ENCODE measurements at places on chromosomes 1 and 21.

DNA sequence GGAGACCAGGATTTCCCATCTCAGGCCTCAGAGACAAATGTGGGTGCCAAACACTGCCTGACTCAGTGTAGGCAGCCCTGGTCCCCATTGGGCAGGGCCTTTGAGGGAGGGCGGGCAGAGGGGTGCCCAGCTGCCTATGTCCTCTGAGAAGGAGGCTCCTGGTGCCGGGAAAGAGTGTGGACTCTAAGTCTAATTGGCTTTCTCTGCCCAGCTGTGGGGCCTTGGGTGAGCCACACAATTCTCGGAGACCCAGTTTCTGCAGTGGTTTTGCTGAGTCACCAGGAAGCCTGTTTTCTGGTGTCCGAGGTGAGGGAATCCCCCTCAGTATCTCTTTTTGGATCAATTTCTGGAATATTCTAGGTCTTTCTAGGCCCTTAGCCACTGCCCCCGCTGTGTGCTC, 35.3 kb upstream of the ACTL8 start:
- DNase-seq, result no peak

GRCh38 chr1:179871940-179872339, 5.7 kb downstream of the TOR1AIP2 start:
- no peak for DNase-seq

DNA sequence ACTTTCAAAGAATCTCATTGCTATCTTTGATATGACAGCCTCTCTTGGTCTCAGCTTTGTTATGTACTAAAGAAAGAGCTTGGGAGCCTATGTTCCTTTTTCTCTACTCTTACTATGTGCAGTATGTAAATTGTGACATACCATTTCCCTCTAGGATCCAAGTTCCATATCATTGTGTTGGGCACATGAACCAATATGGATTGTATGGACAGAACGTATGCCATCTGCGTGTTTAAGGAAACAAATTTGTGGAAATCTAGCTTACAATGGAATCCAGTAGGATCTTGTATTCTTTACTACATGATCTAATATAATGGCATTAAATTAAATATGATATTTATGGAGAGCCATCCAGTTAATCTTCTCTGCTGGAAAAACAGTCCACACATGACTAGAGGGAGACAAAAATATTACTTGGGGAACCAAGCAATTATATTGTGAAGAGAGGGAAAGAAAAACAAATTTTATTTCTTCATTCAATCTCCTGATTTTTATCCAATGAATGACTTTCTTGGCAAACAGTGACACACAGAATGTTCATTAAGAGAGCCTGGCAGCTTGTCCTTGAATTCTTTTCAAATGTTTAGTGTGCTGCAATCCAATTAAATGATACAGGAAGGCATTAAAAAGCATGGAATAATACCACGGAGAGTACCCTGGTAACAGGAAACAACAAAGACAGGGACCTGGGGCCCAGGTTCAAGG, 106.5 kb upstream of the DAB1 start:
- no peak for DNase-seq

DNA sequence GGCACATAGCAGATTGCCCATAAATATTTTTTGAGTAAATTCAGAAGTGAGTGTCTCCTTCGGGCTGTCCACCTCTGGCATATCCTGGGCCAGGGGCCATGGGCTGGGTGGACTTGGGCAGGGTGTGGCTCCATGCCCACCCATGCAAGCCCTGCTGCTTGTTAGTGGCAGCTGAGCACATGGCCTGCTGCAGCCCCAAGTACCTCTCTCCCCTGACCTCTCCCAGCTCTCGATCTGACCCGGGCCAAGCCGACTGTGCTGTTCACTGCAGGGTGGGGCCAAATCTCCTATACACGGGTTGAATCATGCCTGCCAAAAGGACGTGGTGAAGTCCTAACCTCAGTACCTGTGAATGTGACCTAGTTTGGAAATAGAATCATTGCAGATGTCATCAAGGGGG, 132.5 kb upstream of the C1orf174 start:
- DNase-seq, result no peak

GRCh38 chr1:232697187-232697822, 67.4 kb upstream of the SIPA1L2 start:
- DNase-seq, result no peak

GRCh38 chr1:72230746-72231145, 51.6 kb downstream of the NEGR1 start:
- no peak for DNase-seq

DNA sequence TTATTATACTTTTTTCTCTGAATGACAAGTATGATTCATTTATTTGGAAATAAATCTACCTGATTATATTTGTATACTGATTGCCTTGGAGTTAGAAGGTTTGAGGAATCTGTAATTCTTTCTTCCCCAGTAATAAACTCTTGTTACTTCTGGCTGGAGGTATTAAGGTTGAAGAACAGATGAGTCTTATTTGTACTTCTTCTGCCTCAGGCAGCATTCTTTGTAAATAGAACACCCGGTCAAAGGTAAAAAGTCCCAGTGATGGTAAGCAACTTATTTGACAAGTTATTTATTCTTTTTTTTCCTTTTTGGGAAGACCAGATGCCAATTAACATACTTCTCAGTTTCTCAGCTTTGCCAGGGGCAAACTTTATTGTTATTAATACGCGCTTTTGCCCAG, 12.9 kb downstream of the SNX27 start:
- no peak for DNase-seq

- DNase-seq, result no peak
Measured at GRCh38 chr1:240766831-240767230, 154.9 kb upstream of the GREM2 start.

- no peak for DNase-seq
Measured at GRCh38 chr1:67983867-67984266, 66.6 kb downstream of the DIRAS3 start.

- no peak for DNase-seq
Measured at GRCh38 chr1:173295391-173295790, 88.3 kb upstream of the TNFSF4 start.

DNA sequence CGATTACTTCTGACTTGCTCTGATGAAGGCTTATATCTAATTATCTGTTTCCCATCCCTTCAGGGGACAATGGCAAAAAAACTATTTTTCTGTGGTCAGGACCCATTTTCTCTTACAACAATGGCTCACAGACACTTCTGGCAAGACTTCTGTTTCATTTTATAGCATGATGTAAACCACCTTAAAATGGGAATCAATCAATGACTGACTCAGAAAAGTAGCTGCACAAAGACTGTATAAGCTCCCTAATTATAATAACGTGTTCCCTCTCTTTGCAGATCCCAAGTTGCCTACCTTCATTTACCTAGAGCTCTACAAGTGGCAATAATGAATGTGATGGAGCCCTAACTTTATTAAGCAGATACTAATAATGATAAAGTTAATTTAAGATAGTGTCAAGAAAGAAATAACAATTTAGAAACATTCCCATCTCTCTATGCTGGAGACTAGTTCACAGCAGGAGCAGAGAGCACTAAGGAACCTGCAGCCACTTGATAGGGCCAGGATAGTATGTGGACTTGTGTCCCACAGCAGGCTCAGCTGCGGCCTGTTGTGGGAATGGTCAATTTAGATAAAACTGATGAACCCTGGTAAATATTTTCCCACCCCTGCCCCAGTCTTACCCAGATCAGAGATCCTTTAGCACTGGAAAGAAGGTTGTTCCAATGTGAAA, 538 bp downstream of the GBP2 start:
- no peak for DNase-seq

DNA sequence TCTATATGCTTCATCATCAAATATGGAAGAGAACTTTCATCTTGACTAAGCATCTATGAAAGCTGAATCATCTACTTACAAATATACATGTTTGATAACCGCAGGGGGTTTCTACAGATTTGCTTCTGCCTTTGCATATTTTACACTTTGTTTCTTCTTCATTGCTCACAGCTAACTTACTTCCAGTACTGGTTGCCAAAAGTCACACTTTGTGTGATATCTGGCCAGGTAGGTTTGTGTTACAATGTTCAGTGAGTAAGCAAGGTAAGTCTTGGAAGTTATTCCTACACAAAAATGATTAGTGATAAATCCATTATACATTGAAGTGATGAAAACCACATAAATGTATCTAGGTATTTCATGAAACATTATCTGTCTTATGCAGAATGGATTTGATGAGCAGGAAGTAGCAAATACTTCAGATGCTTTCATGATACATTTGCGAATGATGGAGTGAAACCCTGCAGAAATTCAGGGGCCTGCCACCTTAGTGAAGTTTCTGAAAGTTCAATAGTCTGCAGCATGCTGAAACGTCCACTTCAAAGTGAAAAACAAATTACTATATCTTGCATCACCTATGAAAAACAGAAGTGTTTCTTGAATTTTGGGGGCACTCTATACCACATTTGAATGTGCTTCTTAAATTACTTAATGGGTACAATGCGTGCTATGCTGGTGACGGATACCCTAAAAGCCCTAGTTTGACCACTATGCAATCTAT, 187.3 kb downstream of the ATP6V1G3 start:
- DNase-seq, result no peak

- no peak for DNase-seq
Measured at GRCh38 chr21:42153046-42153686, 65.8 kb upstream of the ABCG1 start.

- no peak for DNase-seq
Measured at GRCh38 chr1:206105464-206105995, 11.7 kb downstream of the AVPR1B start.

DNA sequence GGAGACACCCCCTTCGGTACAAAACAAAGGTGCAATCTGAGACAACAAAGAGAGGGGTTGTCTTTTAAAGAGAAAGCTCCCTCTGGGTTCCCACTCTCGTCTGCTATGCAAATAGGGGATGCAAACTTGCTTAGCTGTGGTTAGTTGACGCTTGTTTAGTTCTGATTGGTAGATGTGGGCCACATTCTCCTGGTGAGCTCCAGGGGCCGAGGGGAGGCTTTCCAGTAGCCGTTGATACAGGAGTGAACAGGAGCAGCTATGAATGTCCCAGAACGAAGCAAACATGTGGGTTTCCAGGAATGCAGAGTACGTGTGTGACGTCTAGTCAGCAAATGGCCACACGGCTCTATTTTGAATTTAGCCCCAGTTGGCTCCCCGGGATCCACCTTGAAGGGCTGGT, 14.7 kb downstream of the TFF2 start:
- DNase-seq, result no peak

GRCh38 chr21:41500931-41501381, 7.0 kb downstream of the TMPRSS2 start:
- peak; percentile 29 for DNase-seq

DNA sequence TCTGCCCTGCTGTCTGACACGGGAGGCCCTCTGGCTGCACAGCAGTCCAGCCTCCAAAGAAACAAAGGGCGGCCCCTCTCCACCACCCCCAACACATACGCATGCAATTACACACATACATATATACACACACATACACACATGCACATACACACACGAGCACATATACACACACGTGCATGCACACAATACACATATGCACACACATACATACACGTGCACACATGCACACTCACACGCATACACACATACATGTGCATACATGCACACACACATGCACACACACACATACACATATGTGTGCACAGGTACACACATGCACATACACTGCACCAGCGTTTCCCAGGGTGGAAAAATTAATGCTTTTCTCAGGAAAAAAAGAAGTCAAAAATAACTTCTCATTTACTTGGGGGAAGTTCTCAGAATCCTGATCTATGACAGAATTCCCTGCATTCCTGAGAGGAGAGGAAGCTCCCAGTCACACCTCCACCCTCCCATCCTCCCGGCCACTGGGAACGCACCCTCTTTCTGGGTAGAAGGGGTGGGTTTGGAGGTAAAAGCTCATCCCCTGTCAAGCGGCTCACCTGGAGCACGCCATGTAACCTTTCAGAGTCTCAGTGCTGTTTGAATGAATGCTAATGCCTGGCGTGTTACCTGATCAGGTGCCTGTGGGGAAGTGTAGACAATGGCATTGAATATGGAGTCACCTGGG, 33.1 kb upstream of the KLHDC7A start:
- no peak for DNase-seq

DNA sequence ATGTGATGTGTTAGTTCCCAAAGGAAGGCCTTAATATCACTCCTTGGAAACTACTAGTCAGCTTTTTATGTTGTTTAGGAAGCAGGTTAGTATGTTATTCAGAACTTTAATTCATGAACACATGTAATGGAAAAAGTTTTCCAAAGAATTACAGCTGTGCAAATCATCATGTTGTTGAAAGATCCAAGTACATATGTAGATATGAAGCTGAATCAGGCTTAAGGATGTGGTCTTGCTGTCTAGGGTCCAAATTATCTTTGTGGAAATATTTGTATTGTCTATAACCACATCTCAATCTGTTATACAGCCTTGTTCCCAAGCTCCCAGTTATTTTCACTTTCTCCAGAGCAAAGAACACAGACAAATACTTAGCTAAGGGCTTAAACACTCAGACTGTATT, 231.6 kb downstream of the TPR start:
- no peak for DNase-seq

GRCh38 chr1:186301448-186301847, 73.6 kb downstream of the TPR start:
- DNase-seq, result no peak

DNA sequence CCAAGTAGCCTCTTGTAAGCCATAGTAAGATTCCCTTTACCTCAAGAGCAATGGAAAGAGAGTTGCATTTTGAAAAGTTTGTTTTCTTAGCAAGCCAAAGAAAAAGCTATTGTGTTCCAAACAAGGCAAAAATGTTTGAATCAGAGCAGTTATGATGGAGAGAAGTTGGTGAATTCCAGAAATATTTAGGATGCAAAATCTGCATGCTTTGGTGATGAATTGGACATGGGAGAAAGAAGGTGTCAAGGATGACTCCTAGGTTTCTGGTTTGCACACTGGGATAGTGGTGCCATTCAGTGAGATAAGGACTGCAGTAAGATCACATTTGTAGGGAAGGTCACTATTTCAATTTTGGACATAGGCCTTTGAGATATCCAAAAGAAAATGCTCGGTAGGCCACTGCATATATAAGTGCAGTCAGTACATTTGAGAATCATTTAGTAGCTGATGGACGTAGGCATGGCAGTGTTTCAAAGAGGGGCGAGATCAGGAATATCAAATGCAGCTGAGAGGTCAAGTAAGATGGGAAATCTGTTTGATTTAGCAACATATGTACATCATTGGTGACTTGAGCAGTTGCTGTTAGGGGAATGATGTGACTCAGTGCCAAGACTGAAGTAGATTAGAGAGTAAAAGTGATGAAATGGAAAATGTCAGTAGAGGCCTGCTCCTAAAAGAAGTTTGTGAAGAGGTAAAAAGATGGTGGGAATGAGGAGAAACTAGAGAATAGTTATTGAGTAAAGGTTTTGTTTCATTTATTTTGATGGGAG, 33.9 kb upstream of the GPR25 start:
- DNase-seq, result no peak

- DNase-seq, result no peak
Measured at GRCh38 chr1:155202198-155202597, 5.5 kb downstream of the THBS3 start.

DNA sequence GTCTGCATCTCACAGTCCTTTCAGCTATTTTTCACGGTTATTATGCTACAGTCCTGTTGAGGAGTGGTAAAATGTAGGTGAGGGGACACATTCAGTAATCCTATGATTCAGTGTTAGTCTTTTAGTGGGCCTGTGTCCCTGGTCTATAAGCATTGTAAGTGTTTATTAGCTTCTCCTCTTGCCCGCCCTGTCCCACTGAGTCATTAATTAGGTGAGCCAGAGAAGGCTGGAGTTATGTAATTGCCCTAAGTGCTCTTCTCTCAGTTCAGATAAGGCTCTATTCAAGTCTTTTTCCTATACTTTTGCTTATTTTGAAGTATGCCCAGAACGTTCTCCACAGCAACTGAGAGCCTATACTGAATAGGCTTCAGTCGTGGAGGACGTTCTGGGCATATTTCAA, 76.3 kb upstream of the ZRANB2 start:
- DNase-seq, result no peak

Data from RPMI8226 (cell line).